AG10803 (cell line): ENCODE measurements at places on chromosomes 3 and 15.
A peak's percentile ranks its signal among the peaks of the same experiment; 100 is the strongest.

DNA sequence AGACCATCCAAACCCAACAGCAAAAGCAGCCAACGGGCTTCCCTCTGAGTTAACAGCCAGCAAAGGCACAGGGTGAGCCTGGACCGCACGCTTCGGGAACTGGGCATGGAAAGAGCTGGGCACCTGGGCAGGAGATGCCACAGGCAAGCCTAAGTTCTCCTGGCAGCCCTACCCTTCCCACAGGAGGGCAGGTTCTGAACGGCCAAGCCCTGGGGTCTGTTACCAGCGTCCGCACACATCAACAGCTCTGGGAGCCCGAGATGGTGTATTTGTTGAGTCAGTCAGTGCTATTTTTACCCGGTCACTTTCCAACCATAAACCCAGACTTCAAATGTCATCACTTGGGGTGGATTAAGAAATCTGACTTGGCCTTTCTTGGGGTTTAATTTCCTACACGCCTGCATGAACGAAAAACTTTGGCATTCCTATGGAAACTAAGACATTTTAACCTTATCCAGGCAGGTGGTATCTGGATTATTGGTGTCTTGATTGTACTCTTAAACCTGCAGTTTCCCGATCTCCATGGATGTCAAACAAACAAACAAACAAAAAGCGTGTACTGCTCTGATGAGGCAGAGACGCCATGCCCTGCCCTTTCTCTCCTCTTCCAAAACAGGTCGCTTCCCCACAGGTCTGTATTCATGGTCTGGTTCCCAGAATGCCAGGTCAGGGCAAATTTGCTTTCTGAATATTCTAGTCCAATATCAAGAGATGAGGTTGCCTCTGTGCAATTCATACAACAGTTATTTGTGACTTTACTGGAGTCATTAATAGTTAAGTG lies 99.7 kb downstream of the XXYLT1 start:
- no peak for DNase-seq

DNA sequence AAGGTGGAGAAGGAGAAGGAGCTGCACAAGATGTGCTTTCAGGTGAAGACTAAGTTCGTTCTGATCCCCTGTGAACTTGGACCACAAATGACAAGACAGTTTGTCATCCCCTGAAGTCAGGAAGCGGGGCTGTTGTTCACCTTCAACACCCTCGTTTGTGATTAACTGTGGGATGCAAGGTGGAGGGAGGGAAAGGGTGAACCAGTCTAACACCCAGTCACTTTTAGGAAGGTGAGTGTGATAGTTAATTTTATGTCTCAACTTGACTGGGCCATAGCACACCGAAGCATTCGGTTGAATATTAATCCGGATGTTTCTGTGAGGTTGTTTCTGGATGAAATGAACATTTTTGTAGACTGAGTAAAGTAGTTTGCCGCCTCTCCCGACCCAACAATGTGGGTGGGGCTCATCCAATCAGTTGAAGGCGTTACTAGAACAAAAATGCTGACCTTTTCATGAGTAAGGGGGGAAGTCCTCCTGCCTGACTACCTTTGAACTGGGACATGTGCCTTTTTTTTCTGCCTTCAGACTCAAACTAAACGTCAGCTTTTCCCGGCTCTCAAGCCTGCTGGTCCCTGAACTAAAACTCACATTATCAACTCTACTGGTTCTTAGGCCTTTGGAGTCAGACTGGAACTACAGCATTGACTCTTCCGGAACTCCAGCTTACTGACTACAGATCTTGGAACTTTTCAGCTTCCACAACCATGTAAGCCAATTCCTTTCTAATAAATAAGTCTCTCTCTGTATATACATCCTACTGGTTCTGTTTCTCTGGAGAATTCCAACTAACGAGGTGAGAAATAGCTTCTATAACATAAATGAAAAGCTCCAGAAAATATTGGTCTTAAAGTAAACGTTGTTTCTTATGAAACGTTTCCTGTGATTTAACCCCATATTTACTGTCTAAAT lies 264.0 kb upstream of the SLITRK3 start:
- no peak for DNase-seq

DNA sequence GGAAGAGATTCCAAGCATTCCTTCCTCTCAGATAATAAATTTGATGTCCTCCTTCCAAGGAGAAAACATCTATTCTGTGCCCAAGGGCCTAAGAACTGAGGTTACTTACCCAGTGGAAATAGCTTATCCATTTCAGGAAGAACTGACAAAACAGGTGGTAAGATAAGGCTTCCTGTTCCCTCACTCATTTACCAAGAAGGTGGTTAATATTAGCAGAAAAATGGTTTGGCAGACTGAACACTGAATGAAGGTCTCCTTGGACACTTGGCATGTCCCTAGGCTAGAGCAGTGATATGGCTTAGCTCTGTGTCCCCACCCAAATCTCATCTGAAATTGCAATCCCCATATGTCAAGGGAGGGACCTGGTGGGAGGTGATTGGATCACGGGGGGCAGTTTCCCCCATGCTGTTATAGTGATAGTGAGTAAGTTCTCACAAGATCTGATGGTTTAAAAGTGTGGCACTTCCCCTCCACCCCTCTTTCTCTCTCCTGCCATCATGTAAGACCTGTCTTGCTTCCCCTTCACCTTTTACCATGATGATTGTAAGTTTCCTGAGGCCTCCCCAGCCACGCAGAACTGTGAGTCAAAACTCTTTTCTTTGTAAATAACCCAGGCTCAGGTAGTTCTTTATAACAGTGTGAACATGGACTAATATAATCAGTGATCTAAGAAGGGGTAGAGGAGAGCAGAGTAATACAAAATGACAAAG lies 127.4 kb downstream of the ST8SIA2 start:
- DNase-seq: no peak

GRCh38 chr3:159447841-159448240 lies 540.8 kb upstream of the IL12A start:
- no peak for DNase-seq

DNA sequence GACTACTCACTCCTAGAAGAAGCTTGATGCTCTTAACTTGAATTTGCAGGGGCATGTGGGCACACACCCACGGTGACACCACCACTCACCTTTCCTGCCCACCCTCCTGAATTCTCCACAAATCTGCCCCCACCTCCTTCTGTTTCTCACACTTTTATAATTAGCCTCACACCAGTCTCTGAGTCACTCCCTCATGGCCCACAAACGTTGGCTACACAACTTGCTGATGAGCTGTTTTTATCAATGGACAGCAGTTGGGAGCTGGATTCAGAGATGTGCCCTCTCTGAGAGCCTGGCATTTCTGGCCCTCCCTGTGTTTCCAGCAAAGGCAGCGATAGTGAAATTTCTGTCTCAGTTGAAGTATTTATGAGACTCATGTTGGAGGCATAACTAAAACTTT lies 1.3 kb downstream of the COLQ start:
- no peak for DNase-seq

DNA sequence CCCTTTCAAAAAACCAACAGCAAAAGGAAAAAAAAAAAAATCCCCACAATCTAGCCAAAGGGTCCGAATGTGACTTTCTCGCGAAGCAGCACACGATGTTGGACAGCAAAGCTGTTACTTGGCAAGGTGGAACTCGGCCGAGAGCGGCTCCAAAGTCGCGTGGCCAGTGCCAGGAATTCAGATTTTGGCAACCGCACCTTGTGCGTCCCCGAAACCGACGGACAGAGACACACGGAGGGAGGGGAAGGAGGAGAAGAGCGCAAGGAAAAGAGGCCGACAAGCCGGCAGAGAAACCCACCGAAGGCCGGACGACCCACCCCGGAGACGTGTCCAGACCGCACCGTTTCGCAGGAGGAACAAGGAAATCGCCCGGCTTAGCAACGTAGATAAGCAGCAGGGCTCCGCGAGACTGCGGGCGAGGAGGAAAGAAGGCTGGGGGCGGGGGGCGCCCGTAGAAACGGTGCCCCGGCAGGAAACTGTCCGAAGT lies 517.3 kb downstream of the MECOM start:
- DNase-seq: peak; percentile 46

- DNase-seq: no peak
Measured at GRCh38 chr3:82329300-82329699, 567.9 kb upstream of the GBE1 start.

- DNase-seq: no peak
Measured at GRCh38 chr3:14392231-14392630, 10.2 kb upstream of the SLC6A6 start.

DNA sequence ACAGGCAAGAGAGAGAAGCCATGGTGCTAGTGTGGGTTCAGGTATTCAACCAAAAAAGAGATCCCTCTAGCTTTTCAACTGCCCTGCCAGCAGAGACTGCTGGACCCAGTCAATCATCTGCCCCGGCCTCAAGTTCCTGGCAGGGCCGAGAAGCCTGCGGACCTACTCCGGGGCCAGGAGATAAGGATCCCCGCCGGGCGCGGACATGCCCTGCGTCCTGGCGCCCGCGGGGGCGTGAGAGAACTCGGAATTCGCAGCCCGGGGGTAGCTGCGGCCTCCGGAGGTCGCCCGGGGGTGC lies 821 bp upstream of the MAGI1 start:
- peak; percentile 38 for DNase-seq

GRCh38 chr3:52866427-52866826 lies 30.9 kb downstream of the STIMATE start:
- no peak for DNase-seq

GRCh38 chr3:8313560-8314267 lies 187.9 kb upstream of the LMCD1 start:
- no peak for DNase-seq

- peak; percentile 35 for DNase-seq
Measured at GRCh38 chr3:81419228-81419627, 342.2 kb downstream of the GBE1 start.
